ENCODE measurements at places on chromosomes 7 and 10.

DNA sequence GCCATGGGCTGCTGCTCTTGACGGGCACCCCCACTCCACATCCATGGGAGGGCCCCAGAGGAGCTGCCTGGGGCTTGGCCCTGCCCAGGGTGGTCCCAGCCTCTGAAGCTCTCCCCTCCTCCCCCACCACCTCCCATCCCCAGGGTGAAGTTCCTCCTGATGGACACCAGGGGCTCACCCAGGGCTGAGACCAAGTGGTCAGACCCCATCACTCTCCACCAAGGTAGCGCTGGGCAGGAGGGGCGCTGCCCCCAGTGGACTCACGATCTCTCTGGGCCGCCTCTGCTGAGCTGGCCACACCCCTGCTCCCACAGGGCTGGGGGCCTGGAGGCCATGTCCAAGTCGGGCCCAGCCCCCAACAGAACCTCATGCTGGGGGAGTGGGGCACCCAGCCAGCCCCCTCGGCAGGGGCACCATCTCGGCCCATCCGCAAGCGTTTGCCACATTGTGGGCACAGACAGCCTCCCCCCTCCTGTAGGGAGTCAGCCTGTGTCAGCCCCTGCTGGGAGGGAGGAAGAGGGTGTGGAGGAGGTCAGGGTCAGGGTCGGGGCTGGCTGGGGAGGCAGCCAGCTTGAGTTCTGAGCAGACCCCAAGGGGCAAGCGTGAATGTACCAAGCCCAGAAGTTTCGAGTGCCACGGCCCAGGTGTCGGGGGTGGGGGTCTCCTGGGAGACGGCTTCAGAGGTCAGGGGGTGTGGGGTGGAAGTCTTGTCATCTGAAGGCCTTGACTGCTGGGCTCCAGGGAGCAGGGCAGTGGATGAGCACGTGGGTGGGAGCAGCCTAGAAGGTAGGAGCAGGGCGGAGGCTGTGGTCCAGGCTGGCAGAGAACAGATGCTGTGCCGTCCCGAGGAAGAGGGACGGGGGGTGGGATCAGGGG lies 2.8 kb downstream of the UPK3B start:
- DNase-seq: no peak

GRCh38 chr7:75979759-75980429 lies 14.5 kb downstream of the TMEM120A start:
- no peak for DNase-seq

GRCh38 chr7:156237614-156238013 lies 403.0 kb upstream of the RNF32 start:
- no peak for DNase-seq

DNA sequence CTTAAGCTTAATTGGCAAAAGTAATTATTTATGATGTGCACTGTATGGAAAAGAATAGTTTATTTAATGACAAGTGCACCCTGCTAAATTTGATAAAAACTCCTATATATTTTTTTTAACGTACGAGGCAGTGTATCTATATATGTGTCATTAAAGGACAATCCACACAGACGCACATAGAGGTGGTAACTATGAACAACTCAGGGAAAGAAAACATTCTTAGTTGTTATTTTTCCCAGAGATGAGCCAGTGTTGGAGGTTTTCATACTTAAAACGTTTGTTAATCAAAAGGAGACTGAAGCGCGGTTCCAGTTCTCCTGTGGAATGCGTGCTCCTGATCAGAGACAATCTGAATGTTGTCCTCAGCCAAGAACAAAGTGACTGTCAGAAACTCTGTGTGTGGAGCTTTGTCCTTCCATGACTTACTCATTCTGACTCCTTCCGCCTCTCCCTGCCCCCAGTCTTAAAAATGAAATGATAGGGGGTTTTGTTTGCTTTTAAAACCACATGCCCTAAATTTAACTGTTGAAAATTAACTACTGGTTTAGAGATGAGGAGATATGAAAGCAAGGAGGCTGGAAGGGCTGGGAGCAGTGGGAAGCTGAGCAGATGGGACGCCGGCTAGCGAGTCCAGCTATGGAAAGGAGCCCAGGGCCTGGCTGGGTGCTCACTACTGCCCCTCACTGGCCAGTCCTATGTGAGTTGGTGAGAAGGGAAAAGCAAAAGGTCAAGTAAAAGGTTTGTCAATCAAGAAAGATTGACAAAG lies 99.6 kb downstream of the SVIL start:
- DNase-seq: no peak

GRCh38 chr10:88392222-88392621 lies 190.9 kb downstream of the RNLS start:
- DNase-seq: no peak

DNA sequence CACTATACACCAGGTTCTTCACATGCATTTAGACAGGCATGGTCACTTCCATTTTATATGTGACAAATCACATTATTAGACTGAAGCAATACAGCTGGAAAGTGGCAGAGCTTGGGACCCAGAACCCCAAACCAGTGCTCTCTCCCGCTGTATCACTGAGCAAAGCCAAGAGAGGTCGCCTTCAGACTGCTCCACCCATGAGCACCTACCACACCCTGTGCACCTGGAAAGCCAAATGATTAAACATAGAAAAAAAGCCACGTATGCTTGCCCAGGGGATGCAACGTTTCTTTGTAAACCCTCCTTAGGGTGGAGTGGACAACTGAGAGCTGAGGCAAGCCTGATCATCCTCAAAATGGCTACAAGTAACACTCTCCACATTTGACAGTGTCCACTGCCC lies 72.5 kb downstream of the CCDC6 start:
- DNase-seq: no peak

DNA sequence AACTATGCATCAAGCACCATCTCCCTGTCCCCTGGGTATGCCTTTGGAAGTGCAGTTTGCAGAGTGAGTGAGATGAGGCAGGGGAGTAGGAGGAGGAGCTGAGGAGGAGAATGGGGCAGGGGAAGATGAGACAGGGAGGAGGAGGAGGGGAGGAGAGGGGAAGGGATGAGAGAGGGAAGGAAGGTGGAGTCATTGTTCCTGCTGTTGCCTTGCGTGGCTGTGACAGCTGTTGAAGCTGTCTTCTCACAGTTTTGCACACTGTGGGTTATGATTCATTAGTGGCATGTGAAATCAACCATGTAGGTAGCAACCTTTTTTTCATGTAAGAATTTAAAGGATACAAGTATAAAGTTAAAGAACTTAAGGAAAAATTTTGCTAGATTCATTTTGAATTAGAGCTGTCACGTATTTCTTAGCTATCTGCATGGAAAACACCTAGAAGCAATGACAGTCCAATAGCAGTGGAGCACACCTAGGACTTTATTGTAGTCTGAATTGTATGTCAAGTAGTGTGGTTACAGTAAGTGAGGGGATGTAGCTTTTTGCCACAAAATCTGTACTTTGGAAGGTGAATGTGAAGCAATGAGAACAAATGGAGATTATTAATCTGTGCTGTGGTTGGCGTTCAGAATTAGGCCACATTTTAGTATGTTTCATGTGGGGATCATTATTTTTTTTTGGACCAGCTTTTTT lies 21.7 kb downstream of the CCM2 start:
- DNase-seq: no peak

DNA sequence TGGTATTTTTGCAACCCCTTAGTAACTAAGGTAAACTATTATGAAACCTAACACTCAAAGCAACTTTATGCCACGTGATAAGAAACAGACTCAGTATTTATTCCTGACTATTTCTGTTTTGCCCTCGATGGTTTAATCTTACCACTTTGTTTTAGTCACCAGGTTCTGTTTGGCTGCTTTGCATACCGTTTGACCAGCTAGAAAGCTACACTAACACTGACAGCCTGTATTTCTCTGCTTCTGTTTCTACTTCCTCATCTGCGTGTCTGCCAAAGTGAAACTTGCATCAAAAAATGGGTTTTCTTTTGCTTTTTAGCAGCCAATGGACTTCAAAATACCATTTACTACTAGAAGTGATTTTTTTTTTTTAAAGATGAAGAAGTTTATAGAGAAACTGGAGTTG lies 802.5 kb downstream of the GRM8 start:
- DNase-seq: no peak

DNA sequence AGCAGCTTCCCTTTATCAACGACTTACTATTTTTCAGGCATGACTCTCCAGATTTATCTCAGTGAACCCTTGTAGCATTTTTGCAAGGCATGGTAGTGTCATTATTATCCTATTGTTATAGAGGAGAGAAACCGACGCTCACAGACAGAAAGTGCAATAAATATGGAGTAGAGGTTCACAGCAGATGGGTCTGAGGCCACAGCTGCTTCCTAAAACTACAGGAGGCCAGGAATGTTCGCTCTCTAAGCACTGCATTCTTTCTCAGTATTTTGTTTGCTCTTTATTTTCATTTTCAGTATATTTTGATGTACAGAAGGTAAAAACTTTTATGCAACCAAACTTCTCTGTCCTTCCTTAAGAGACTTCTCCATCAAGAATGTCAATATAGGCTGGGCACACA lies 4.5 kb upstream of the AEBP1 start:
- no peak for DNase-seq

- no peak for DNase-seq
Measured at GRCh38 chr7:48011323-48011722, 17.6 kb downstream of the SUN3 start.

GRCh38 chr7:48262606-48263310 lies 91.5 kb downstream of the ABCA13 start:
- DNase-seq: no peak

DNA sequence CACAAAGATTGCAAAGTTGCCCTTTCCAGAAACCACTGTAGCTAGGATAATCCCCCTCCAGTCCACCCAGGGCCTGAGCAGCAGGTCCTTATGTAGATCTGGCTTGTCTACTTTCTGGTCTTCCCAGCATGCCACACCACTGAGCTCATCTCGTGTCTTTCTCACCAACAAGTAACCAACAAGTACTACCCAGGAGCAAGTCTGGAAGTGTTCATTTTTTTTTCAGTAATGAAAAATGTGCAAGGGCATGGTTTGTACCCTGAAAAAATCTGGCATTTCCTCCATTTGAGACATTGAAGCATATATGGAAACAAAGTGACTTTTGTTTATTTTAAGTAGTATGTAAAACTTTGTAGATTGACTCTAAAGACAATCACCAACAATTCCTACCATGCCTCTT lies 120.8 kb downstream of the INHBA start:
- DNase-seq: no peak

DNA sequence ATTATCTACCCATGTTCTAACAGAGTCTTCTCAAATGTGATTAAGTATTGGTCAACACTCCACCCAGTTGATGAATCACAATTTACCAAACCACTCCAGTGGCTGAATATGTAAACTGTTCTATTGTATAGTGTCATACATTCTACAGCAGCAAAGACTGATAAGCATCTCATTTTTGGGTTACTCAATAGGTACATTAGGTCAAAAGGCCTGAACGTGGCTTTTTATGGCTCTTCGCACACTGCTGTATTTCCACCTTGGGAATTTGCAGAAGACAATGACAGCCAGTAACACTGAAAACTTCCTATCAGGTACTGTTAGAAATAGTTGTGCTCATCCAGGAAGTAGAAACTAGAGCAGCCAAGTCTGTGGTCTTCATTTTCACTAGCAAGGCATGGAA lies 166.9 kb downstream of the GLI3 start:
- no peak for DNase-seq

GRCh38 chr10:34916314-34916713 lies 101.2 kb upstream of the PARD3 start:
- DNase-seq: no peak

- DNase-seq: no peak
Measured at GRCh38 chr10:49784681-49785080, 22.6 kb upstream of the OGDHL start.

- no peak for DNase-seq
Measured at GRCh38 chr7:142571581-142571980, 177.7 kb upstream of the PRSS1 start.

GRCh38 chr10:42940487-42941294 lies 136.2 kb upstream of the RET start:
- no peak for DNase-seq

DNA sequence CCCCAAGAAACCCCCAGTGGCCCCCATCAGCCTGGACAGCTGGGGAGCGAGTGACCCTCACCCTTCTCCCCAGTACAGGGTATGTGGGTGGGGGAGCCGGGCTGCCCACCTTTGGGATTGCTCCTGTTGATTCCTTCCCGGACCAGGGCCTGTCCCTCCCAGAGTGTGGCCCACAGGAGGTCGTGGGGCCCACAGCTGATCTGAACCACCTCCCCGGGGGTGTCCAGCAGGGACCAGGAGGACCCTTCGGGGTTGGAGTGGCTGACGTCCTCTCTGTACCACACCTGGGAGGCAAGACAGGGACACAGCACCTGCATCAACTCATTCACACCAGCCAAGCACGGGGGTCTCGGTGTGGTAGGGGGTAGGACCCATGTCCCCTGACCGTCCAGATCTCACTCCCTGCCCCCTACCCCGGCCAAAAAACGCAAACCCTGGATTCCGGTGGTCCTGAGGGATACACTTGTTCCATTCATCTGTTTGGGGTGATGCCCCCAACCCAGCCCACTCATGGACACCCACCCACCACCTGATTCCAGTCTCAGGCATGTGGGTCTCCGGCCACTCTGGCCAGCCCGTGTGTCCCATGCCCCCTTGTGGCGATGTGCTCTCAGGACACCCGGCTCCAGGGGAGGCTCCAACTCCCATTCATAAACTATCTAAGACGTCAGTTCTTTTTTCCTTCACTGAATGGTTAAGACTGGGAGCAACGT lies 10.9 kb downstream of the TECPR1 start:
- DNase-seq: no peak

- DNase-seq: no peak
Measured at GRCh38 chr7:132108563-132108962, 467.7 kb downstream of the PLXNA4 start.

DNA sequence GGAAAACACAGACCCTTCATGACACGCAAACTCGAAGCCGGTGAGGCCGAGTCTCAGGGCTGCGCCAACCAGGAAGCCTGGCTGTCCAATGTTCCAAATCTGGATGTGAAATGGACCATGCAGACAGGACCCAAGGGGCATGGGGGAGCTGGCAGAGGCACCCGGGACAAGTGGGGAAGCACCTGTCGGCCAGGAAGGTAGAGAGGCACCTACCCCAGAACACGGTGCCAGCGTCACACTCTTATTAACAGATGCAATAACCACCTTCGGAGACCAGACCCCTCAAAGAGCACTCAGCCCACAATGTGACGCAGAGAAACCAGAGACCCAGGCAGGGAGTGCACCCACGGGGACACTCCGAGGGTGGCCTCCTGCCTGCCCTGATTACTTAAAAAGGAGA lies 88.3 kb upstream of the PDGFA start:
- DNase-seq: no peak

GRCh38 chr10:132158122-132158741 lies 28.5 kb upstream of the DPYSL4 start:
- no peak for DNase-seq

Data from activated CD4-positive, CD25-positive, alpha-beta regulatory T cell (primary cell).